ENCODE measurements at places on chromosomes 16 and 17. TPM values are rescaled to one million over a fixed set of nuclear protein-coding genes. Genes with fewer than 3 reads are reported as not detected.
A peak's percentile ranks its signal among the peaks of the same experiment; 100 is the strongest.

GRCh38 chr16:4452674-4453073, 21.8 kb downstream of the NMRAL1 start:
- no peak for DNase-seq

KRT17 gene
- total RNA-seq = not detected

GRCh38 chr17:65324611-65325342, 187.6 kb downstream of the RGS9 start:
- DNase-seq = no peak

DYNLRB2 gene
- 0.91 TPM for total RNA-seq

DNA sequence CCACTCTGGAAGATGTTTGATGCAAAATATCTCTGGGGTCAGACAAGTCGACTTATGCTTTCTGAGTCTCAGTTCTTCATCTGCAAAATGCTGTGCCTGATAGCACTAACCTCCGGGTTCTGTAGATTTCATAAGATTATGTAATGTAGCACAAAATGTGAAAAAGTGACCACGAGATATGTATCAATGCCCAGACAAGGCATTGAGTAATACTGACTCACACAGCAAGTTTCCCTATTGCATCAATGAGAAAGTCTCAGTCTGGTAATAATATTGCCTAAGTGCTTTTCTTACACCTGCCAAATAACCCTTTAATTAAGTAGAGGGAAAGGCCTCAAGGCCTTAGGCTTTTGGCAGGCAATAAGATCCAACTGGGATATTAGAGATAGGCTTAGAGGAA, 41.4 kb upstream of the MMP2 start:
- DNase-seq = no peak

LPO gene
- not detected for total RNA-seq

DNA sequence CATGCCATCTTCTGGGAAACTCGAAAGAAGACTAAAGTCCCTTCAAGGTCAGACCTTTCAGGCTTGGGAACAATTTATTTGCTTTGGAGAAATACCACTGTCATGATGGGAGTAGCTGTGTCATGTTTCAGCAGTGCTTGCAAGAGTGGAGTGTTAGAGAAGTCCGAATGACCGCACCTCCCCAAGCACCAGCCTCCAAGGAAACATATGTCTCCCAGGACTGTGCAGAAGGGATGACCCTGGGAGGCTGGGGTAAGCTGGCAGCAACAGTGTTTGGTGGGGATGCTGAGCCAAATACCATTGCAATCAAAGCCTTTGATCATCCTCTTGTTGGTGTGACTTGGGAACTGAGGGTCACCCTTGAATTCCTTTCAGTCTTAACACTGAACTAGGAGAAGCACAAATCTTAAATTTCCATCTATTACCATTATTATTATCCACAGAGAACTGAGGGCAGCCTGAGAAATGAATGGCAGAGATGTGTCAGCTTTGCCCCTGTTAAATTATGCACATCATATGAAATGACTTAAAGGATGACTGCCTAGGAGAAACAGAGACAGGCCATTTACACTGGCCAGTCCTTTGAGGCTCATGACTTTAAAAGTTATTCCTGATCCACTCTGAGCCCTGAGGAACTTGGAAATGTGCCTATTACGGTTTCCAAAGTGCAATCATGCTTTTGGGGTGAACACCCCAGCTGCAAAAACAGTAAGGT, 244.9 kb downstream of the CA10 start:
- no peak for DNase-seq

GRB2 gene
- total RNA-seq = 145 TPM

DNA sequence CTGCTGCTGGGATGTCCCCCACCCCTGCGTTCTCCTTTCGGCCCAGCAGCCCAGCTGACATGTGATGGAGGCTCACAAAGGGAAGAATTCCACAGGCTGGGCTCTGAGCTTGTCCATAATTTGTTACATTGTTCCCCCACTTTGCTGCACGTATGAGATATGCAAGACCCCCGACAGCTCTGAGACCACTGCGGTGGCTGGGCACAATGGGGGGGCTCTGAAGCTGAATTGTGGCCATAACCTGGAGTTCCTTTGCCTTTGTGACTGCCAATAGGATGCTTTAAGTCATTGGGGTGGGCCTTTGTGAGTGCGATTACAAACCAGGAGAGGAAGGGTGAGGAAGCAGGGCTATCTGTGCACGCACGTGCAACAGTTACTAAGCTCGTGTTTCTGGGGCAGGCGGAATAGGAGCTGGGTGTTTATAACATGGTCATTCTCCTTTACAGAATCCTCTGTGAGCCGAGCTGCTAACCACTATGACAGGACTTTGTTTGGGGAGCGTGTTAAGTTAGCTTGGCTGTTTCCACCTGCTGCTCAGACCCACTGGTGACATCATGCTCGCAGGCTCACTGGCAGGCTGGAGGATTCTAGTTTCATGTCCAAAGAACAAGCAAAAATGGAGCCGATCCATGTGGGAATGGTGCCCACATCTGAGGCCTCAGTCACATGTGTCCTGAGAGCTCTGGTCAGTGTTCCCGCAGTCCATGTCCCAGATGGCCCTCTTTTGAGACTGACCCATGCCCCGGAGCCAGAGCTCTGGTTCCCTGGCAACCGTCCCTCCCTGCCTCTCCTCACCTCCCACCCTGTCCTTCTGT, 208.3 kb upstream of the SALL1 start:
- DNase-seq = no peak

GALNS gene
- 53.5 TPM for total RNA-seq

GRCh38 chr16:53966821-53967571, 263.0 kb downstream of the FTO start:
- no peak for DNase-seq

PRSS27 gene
- total RNA-seq = 1.2 TPM

USH1G gene
- not detected for total RNA-seq

OTOP2 gene
- not detected for total RNA-seq

FBXW10B gene
- 0.77 TPM for total RNA-seq

GRCh38 chr17:43528319-43528987, 17.7 kb downstream of the ETV4 start:
- DNase-seq = no peak

DNA sequence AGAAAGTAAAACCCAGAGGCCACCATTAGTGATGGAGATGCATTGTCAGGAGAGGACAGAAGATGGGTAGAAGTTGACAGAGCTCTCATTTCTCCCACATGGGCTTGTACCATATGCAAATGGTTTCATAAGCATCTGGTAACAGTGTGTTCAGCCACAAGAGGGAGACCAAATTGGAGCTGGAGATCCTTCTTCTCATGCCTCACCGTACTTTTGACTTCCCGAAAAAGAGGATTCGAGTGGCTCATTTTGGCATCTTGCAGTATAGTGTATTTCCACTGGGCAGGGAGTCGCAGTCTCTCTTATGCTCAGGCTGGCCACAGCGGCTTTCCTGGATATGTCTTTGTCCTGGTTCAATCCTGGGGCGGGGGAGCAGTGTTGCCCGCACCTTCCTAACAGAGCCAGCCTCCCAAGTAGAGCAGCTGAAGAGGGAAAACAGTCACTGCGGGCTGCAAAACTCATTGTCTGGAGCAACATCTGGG, 23.8 kb downstream of the TBC1D3B start:
- no peak for DNase-seq

DNA sequence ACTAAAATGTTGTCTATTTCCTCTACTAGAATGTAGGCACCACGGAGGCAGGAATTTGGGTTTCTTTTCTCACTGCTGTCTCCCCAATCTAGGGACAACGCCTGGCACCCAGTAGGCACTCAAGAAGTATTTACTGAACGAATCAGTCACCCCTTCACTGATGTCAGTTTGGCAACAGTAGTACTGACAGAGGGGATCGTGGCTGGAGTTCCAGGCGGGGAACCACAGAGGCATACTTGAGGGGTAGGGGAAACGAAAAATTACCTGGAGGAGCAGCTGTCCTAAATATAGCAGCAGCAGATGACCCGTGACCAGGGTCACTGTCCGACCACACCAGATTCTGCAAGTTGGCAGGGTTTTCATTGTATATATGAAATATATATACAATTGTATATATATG, 33.3 kb downstream of the TRIM25 start:
- no peak for DNase-seq

GRCh38 chr16:71658771-71659170, 32.8 kb downstream of the MARVELD3 start:
- no peak for DNase-seq

DNA sequence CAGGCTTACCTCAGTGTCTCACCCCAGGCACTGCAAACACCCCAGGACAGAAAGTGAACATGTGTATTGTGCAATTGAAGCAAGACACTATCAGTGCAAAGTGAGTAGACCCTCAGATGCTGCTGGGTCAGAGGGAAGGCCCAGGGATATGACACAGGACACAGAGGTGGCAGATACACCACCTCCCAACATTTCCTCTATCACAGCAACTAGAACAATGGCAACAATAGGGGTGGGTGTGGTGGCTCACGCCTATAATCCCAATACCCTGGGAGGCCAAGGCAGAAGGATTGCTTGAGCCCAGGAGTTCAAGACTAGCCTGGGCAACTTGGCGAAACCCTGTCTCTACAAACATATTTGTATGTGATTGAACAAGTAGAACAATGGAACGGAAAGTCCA, 22.5 kb downstream of the MILR1 start:
- no peak for DNase-seq

GRCh38 chr17:45792995-45793755, 9.1 kb downstream of the CRHR1 start:
- DNase-seq = no peak

DNA sequence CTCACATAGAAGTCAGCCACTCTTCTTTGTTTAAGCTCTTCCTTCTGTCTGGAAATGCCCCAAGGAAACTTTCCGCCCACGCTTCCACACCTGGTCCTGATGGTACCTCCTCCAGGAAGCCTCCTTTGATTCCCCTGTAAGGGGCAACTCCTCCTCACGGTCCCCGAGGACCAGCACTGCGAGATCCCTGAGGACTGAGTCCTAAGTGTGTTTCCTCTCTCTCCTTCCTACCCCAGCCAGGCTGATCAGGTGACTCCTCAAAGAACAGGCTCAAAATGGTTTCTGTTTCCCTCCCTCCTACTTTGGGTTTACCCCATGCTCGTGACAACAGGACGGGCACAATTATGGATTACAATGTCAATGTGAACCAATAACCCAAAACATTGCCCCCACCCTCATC, 63.0 kb upstream of the MED9 start:
- DNase-seq = no peak

GRCh38 chr16:70614208-70614951, 32.0 kb upstream of the IL34 start:
- no peak for DNase-seq

CIBAR2 gene
- total RNA-seq = not detected

GRCh38 chr16:31382485-31383161, 10.5 kb upstream of the ITGAD start:
- peak; percentile 60 for DNase-seq

DNA sequence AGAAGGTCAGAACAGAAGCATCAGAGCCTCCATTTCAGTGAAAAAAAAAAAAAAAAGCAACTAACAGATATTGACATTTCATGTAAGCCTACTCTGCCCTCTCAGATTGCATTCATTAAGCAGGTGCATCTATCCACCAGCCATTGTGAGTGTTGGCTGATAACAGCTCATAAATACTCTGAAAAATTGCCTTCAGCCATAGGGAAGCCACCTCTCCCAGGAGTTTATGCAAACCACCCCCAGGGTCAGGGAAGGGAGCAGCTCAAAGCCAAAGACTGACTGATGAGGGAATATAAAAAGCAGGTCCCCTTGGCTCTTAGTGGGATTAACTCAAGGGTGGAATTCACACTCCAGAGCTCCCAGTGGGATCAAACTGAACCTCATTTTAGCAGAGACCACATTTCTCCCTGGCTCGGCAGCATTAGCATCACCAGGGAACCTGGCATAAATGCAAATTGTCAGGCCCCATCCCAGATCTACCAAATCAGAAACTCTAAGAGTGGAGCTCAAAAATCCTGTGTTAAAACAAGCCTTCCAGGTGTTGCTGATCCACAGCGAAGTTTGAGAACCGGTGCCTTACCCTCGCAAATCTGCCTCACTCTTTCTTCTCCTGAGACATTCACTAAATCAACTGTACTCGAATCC, 14.2 kb downstream of the APOH start:
- no peak for DNase-seq

CCL4 gene
- 4.3 TPM for total RNA-seq

MMP25 gene
- total RNA-seq = 0.60 TPM

Measured in naive thymus-derived CD8-positive, alpha-beta T cell (primary cell).